Activated T-cell treated with anti-CD3 and anti-CD28 coated beads for 4 hours (primary cell): ENCODE measurements at places on chromosomes 1 and 21.

DNA sequence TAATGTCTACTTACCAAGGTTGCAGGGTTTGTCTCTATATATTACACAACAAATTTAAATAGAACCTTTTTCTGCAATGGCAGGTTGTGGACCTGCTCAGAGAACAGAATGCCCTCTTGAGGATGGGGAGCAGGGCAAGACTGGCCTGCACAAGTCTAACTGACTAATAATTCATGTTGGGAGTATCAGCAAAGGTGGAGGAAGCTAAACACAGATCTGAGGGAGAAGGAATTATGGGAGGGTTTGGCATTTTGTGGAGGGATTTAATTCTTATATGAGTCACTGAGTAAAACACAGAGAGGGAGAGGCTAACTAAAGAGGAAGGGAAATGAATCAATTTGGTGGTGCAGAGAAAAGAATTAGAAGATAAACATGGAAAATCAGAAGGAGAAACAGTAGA, 40.0 kb downstream of the CLDN17 start:
- no peak for DNase-seq

GRCh38 chr1:233916706-233917105, 12.2 kb downstream of the SLC35F3 start:
- no peak for DNase-seq

- no peak for DNase-seq
Observed at GRCh38 chr1:229884765-229885164, 182.3 kb upstream of the GALNT2 start.

GRCh38 chr1:184020328-184020727, 17.2 kb downstream of the COLGALT2 start:
- DNase-seq: no peak

DNA sequence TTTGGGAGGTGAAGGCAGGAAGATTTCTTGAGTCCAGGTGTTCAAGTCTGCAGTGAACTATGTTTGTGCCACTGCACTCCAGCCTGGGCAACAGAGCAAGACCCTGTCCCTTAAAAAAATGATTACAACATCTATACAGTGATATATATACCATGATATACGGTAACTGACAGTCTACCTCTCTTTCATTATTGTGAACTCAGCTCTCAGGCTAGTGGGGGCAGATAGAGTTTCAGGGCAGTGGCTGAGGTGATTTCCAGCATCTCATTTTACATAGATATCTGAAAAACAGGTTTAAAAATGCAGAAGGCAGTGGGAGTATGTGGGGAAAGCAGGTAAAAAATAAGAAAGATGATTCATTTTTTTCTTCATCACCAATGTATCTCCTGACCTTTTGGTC, 8.1 kb upstream of the NTNG1 start:
- no peak for DNase-seq

DNA sequence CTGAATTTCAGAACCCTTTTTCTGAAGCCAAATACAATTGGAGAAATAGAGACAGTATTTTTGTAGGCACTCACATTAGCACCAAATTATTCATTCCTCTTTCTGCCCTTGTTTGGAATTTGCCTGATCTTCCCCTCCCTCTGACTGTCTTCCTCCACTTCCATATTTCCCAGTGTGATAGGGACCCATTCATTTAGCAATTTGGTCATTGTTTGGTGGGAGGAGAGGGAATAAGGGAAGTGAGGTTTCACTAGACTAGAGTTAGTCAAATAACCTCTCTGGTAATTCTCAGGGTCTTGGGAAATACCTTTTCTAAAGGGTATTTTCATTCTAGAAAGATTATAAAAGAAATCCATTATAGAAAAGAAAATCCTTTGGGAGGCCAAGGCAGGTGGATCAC, 31.0 kb upstream of the MTMR11 start:
- no peak for DNase-seq

- DNase-seq: no peak
Observed at GRCh38 chr1:1318131-1318652, 6.3 kb downstream of the INTS11 start.

GRCh38 chr21:43599728-43600127, 59.6 kb downstream of the HSF2BP start:
- DNase-seq: no peak

DNA sequence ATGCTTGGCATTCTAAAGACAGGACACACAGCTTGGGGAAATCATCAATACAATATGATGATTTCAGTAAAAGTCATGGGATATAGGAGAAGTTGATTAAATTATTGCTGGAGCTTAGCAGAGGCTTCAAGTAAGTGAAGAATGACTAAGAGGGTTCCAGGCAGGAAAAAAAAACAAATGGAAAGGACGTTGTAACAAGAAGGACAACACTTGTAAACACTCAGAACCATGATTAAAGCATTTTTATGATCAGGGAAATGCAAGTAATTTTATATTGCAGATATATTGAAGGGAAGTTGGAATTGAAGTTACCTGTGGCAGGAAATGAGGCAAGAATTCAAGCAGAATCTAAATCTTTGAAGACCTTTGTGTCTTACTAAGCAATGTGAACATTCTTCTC, 602.7 kb upstream of the NEGR1 start:
- no peak for DNase-seq

DNA sequence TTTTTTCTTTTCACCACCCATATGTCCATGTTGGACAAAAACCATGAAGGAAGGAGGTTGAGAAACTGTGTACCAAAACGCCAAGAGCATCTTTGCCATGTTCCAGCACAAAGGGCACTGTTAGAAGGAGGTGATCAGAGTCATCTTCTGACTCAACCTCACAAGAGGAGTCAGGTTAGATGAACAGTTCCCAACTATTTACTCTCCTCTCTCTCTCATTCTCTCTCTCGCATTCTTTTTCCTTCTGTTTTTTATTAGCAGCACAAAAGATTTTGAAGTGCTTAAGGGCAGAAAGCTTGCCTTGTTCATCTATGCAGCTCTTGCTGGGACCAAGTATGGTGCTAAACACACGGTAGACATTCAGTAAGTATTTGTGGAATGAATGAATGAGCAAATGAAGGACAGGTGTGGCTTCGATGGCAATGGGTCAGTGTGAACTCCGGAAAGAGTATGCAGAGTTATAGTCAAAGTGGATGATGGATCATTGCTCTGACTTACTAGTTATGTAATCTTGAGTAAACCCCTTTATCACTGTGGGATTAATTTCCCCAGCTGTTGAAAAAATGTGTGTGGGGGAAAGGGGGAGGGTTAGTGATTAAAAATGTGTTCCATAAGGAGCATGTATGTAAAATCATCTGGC, 33.9 kb downstream of the DDR2 start:
- DNase-seq: no peak

- DNase-seq: no peak
Observed at GRCh38 chr1:219277304-219278105, 103.8 kb downstream of the LYPLAL1 start.

- no peak for DNase-seq
Observed at GRCh38 chr1:17596186-17596585, 56.7 kb downstream of the ARHGEF10L start.

- no peak for DNase-seq
Observed at GRCh38 chr1:184464757-184465156, 77.9 kb downstream of the C1orf21 start.

GRCh38 chr1:84750110-84750730, 60.0 kb upstream of the SSX2IP start:
- no peak for DNase-seq

DNA sequence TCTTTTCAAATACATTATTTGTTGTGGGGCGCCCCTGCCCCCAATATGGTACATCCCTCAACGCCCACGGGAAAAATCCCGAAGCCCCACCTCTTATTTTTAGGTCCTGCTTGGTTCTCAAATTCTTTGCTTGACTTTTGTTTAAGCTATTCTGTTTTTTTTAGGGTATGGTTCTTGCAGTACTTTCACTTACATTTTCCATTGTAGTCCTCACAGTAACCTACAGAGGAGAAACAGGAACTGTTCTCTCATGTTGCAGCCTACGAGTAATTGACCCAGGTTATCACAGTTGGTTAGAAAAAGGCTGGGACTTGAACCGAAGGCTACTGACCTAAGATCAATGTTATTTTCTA, 697 bp upstream of the C21orf91 start:
- no peak for DNase-seq

DNA sequence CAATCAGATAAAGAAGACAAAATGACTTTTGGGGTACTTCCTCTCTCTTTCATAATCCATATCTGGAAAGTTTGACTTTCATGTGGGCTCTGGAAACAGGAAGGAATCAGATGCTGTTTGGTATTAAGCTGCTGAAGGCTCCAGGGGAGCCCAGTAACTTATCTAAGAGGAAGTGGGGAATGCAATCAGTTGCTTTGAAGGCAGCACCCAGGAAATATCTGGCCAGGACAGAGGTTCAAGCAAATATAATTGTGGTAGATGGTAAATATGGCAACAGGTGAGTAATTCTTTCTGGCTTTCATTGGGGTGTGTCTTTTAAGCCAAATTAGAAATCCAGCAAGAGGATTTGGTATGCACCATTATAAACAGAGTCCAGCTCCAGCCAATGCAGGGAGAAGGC, 44.4 kb downstream of the COLGALT2 start:
- DNase-seq: no peak

- DNase-seq: no peak
Observed at GRCh38 chr21:17987382-17988101, 168.4 kb upstream of the C21orf91 start.

DNA sequence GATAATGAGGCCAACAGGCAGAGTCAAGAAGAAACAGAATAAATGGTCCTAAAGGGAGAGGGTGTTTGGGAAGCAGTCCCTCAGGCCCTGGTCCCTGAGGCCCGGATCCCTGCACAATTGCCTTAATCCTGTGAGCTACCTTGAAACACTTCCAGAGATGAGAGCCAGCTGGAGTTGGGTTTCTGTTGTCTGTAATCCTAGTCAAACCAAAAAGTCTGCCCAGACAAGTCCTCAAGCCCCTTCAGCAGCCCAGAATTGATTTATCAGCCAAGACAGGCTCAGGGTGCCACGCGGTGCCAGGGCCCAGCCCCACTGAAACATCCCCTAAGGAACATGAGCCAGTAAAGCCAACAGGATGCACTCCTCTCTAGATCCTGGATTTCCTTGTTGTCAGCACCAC, 16.4 kb upstream of the CLSTN1 start:
- no peak for DNase-seq

DNA sequence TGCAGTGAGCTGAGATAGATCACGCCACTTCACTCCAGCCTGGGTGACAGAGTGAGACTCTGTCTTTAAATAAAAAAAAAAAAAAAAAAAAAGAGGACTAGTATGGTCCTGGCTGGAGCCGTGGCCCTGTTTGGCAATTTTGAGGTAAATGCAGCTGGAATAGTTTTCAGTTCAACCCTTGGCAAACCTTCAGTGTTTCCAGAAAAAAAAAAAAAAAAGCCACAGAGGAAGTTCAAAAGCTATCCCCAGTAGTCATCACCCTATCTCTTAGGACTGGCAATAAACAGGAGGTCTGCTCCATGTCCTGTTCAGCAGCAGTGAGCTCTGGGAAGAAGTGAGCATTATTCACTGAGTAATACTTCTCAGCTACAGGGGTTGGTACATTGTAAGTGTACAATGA, 56.8 kb upstream of the ERRFI1 start:
- DNase-seq: no peak

DNA sequence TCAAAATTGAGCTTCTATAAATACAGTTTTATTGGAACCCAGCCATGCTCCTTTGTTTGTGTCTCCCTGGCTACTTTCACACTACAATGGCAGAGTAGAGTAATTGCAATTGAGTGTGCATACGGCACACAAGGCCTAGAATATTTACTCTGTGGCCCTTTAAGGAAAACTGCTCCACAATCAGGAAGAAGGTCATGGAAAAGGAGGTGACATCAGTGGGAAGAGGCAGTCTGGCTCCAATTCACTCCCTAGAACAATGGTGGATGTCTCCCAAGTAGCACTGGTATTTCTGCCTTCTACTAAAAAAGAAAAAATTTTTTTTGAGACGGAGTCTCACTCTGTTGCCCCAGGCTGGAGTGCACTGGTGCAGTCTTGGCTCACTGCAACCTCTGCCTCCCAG, 51.3 kb downstream of the KRTAP19-8 start:
- DNase-seq: no peak

DNA sequence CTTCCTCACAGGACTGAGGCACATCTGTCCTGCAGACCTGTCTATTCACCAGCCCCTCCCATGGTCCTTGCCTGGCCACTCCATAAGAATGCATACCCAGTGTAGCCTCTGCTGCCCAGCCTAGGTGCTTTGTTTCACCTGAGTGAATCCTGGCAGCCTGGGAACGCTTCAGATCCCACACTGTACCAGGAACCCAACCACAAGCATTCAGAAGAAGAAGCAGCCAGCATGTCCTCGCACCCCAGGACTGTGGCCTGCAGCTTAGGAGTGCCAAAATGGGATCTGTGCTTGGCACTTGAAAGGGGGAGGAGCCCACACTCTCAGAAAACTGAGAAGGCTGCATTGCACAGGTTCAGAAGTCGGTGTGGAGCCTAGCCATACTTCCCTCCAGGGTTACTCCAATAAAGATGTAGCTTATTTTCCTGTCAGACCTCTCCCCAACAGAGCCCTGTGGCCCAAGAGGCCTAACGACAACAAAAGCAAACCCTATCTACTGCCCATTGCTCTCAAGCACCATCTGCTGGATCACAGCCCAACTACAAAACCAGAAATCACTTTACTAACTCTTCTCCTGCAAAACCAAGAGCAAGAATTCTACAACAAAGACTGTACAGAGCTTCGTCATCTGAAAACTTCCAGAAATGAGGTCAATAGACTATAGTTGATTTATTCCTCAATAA, 923.1 kb upstream of the NEGR1 start:
- DNase-seq: no peak

DNA sequence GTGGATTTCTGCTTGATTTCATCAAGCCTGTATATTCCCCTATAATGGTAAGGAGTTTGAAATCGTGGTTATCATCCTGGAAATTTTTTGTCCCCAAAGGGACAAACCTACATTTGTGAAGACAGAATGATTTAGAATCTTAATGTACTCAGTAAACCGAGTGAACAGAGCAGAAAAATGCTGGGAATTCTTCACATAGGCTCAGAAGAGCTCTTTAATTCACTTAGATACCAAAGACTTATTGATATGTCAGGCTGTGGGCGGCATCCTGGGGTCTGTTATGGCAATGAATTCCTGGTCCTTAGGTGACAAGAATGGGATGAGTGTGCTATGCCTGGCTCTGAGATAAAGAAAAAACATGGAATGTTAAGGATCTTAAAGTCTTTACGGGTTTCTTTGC, 74.9 kb downstream of the ROR1 start:
- DNase-seq: no peak

- DNase-seq: no peak
Observed at GRCh38 chr1:47990286-47990685, 6.9 kb downstream of the TRABD2B start.

GRCh38 chr1:1614204-1614953, 921 bp upstream of the MIB2 start:
- peak; percentile 47 for DNase-seq
